Muscle of leg (tissue), 16 donors: ENCODE measurements at places on chromosomes 1 and 21. TPM values are rescaled to one million over a fixed set of nuclear protein-coding genes. Genes with fewer than 3 reads are reported as not detected.

- peaks cover 13% of the 10 kb centered on the region for H3K4me1 ChIP-seq
- no peaks in the 10 kb centered on the region for H3K36me3 ChIP-seq
- peaks cover 2% of the 10 kb centered on the region for H3K27me3 ChIP-seq
- H3K27ac ChIP-seq: peak overlapping the region; percentile 29
- DNase-seq: peak; percentile 62
Measured at GRCh38 chr1:53892911-53893310, 1.1 kb upstream of the DIO1 start.

DNA sequence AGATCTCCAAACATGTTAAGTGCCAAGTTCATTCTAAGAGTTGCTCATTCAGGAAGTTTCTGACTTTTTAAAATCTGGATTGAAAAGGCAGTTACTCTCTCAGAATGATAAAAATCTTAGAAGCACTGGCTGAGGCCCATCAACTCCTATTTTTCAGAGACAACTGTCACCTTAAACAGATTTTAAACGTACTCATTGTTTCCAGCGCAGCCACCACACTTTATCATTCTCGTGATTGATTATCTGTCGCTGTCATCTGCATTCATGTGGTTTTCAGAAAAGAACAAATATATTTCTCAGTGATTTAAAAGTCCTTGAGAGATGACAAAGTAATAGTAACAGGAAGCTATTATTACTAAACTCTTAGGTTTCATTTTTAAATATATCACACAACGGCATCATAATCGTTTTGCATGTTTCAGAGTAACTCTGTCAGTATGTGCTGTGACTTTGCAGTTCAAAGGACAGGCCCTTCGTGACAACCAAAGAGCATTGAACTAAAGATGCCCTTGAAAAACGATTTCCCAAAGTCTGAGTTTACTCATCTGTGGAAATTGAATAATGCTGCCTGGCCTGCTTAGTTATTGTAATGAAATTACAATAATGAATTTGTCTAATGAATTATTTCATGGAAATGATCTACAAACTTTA is 14.9 kb upstream of the KCNK1 start:
- H3K4me3 ChIP-seq: no peak overlapping the region
- H3K27ac ChIP-seq: no peak overlapping the region
- H3K4me1 ChIP-seq: no peaks in the 10 kb centered on the region
- H3K36me3 ChIP-seq: no peaks in the 10 kb centered on the region
- H3K27me3 ChIP-seq: no peaks in the 10 kb centered on the region

GRCh38 chr1:214445831-214446614 is 105.4 kb downstream of the PTPN14 start:
- peaks cover 20% of the 10 kb centered on the region for H3K4me1 ChIP-seq
- no peak overlapping the region for H3K4me3 ChIP-seq
- H3K36me3 ChIP-seq: no peaks in the 10 kb centered on the region
- peak; percentile 98 for DNase-seq

GRCh38 chr1:241557551-241558193 is 25.5 kb downstream of the KMO start:
- no peaks in the 10 kb centered on the region for H3K36me3 ChIP-seq
- no peaks in the 10 kb centered on the region for H3K4me1 ChIP-seq
- no peak overlapping the region for H3K4me3 ChIP-seq
- no peak overlapping the region for H3K27ac ChIP-seq

DNA sequence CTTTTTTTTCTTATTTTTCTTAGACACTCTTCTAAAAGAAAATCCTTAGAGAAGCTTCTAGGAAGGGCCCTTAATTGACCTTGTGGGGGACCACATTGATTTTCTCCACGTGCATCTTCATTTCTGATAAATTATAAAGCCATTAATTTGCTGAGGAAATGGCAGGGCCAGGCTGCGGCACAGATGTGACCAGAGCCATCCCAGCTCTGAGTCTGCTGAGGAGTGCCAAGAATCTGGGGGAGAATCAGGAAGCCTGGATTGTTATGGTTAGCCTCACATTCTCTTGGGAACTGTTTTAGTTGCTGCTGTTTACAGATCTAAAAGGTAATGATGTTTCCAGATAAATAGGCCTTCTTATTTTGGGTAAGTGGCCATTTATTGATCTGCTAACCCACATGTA is 16.2 kb downstream of the PROX1 start:
- H3K27ac ChIP-seq: peak overlapping the region; percentile 25
- DNase-seq: peak; percentile 52
- no peak overlapping the region for H3K4me3 ChIP-seq
- H3K4me1 ChIP-seq: peaks cover 9% of the 10 kb centered on the region

GRCh38 chr1:37978541-37978940 is 11.3 kb downstream of the SF3A3 start:
- no peak overlapping the region for H3K4me3 ChIP-seq
- DNase-seq: no peak
- no peaks in the 10 kb centered on the region for H3K4me1 ChIP-seq
- H3K36me3 ChIP-seq: peaks cover 63% of the 10 kb centered on the region
- no peaks in the 10 kb centered on the region for H3K27me3 ChIP-seq

- H3K4me1 ChIP-seq: peaks cover 63% of the 10 kb centered on the region
- H3K27ac ChIP-seq: peak overlapping the region; percentile 98
- no peak overlapping the region for H3K4me3 ChIP-seq
- H3K27me3 ChIP-seq: no peaks in the 10 kb centered on the region
- DNase-seq: no peak
Measured at GRCh38 chr1:94093996-94094395, 27.0 kb downstream of the ABCA4 start.

GRCh38 chr1:41320895-41321676 is 40.1 kb upstream of the FOXO6 start:
- DNase-seq: no peak
- peaks cover 28% of the 10 kb centered on the region for H3K4me1 ChIP-seq
- peaks cover 2% of the 10 kb centered on the region for H3K27me3 ChIP-seq
- no peaks in the 10 kb centered on the region for H3K36me3 ChIP-seq
- H3K27ac ChIP-seq: no peak overlapping the region
- H3K4me3 ChIP-seq: no peak overlapping the region

- no peaks in the 10 kb centered on the region for H3K36me3 ChIP-seq
- no peak overlapping the region for H3K27ac ChIP-seq
- H3K4me1 ChIP-seq: no peaks in the 10 kb centered on the region
- no peaks in the 10 kb centered on the region for H3K27me3 ChIP-seq
Measured at GRCh38 chr21:32777269-32777668, 5.7 kb upstream of the PAXBP1 start.

DNA sequence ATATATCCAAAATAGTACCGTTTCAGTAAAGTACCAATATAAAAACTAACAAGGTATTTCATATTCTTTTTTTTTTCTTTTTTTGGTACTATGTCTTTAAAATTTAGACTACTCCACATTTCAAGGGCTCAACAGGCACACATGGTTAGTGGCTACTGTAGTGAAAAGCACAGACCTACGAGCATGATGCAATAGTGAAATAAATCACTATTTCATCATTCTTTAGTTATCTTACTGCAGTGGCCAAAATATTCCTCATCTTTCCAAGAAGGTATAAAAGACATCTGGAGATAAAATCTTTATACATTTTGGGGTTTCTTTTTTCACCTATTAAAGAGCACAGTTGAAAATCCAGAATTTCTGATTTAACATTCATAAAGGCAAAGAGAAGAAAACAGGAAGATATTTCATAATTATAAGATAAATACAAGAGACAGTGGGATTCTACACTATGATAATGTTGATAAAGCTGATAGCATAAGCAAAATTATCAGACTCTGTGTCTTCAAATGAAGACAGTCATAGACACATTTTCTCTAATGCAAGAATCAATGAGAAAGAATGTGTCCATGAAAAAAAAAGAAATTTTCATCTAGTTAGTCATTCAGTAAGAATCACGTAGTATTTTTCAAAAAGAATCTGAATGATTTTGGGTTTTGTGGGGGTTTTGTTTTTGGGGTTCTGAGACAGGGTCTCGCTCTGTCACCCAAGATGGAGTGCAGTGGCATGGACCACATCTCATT is 41.9 kb downstream of the CEP170 start:
- H3K4me3 ChIP-seq: no peak overlapping the region
- peak; percentile 28 for DNase-seq
- no peaks in the 10 kb centered on the region for H3K27me3 ChIP-seq
- H3K4me1 ChIP-seq: no peaks in the 10 kb centered on the region
- H3K36me3 ChIP-seq: peaks cover 2% of the 10 kb centered on the region

DNA sequence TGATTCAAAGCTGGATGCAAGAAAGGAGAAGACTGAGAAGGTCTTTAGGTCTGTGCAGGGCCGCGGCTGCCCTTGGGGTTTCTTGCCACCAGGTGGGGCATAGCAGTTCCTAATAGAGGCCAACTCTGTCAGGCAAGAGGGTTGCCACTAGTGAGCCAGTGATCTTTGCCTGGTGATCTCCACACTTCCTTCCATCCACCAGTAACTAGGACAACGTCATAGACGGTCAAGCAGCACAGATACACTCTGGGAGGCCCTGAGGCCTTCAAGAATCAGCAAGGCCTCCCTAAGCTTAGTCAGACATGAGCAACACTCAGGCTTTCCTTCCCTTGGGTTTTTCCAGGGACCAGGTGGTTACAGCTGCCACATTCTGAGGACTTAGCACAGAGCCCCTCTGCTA is 32.9 kb upstream of the ATP2B4 start:
- no peaks in the 10 kb centered on the region for H3K36me3 ChIP-seq
- H3K4me1 ChIP-seq: peaks cover 33% of the 10 kb centered on the region
- H3K27ac ChIP-seq: no peak overlapping the region

DNA sequence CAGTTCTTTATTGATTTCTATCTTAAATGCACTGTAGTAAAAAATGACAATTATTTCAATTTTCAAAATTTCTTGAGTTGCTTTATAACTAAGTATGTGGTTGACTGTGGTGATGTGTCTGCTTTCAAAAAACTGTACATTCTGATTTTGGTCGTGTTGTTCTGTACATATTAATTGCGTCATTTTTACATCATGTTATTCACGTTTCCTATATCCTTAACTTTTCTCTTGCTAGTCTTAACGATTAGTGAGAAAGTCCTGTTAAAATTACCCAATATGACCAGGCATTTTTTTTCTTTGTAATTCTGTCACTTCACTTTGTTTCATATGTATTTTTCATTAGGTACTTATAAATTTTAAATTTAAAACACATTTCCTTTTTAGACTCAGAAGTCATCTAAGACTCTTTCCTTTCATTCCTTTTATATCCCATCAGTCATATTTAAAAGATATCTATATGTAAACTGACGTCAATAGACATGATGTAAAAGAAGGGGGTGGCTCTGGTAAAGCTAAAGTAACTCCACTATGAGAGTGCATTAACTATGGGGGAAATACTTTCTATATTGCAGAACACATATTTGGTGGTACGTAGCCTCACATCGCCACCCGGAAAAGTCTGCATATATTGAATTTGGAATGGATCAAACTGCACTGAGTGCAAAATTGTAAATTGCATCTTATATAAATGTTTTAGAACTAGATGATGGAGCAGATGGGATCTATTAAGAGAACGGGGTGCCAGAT is 1.1 kb upstream of the COA6 start:
- H3K27ac ChIP-seq: no peak overlapping the region
- peaks cover 12% of the 10 kb centered on the region for H3K36me3 ChIP-seq
- H3K4me3 ChIP-seq: peak overlapping the region; percentile 92
- peak; percentile 11 for DNase-seq

DNA sequence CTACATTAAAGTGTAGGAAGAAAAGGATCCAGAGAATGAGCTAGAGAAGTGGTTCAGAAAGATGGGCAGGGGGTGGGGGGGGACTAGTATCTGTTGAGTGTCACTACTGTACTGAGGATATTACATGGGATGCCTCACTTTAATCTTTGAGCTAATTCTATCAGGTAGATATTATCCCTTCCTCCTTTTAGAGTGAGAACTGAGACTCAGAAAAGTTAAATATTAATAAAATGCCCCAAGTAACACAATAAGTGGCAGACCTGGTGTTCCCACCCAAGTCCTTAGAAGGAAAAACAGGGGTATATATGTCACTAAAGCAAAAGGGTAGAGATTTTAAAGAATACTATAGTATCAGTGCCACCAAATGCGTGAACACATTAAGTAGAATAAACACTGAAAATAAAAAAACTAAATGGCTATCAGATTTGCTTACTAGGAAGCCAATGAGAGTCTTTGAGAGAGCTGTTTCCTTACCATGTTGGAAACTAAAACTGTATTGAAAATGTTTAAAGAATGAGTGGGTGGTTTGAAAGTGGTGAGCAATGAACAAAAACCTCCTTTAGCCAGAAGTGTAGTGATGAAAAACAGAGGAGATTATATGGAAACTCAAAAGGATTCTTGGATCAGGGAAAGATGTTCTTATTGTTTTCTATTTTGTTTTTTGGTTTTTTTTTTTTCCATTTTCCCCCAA is 230.8 kb downstream of the BARHL2 start:
- no peaks in the 10 kb centered on the region for H3K27me3 ChIP-seq
- H3K4me1 ChIP-seq: no peaks in the 10 kb centered on the region
- H3K27ac ChIP-seq: no peak overlapping the region
- H3K36me3 ChIP-seq: no peaks in the 10 kb centered on the region

- no peaks in the 10 kb centered on the region for H3K27me3 ChIP-seq
- peaks cover 11% of the 10 kb centered on the region for H3K4me1 ChIP-seq
- H3K27ac ChIP-seq: no peak overlapping the region
- H3K36me3 ChIP-seq: no peaks in the 10 kb centered on the region
Measured at GRCh38 chr1:229129301-229130027, 141.4 kb upstream of the RAB4A start.

DNA sequence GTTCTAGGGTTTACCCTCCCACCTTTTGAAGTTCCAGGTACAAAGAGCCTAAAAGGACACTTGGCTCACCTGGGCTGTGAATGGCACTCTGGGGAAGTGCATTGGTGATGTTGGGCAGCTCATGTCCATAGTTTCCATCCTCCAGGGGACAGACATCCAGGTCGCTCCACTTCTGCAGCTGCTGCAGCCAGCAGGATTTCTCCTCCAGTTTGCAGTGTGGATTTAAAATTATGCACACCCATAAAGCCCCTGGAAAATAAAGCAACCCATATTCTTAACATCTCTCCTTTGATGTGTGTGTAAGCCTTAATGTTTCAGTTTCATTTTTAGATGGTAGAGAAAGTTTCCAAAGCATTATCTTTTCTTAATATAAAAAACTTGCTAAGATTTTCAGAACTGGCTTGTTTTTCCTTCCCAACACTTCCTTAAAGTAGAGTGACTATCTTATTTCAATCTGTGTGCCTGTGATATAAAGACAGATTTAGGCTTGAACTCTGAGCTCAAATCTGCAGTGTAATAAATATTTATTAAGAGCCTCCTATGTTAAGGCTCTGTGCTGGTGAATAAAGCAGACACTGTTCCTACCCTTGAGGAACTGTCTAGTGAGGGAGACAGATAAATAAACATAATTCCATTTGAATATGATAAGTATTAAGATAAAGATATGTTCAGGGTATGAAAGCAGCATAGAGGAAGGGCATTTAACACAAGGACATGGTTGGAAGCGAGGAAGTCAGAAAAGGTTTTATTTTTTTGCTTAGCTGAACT is 39.1 kb downstream of the UROD start:
- no peak overlapping the region for H3K27ac ChIP-seq
- H3K27me3 ChIP-seq: no peaks in the 10 kb centered on the region
- H3K4me1 ChIP-seq: no peaks in the 10 kb centered on the region
- no peak overlapping the region for H3K4me3 ChIP-seq
- DNase-seq: no peak

Gene LIN28A
- not detected for total RNA-seq

Gene PLEKHG5
- 12.1 TPM for total RNA-seq

Gene KIF14
- 3.1 TPM for total RNA-seq
